ENCODE measurements at places on chromosomes 5 and 9.

DNA sequence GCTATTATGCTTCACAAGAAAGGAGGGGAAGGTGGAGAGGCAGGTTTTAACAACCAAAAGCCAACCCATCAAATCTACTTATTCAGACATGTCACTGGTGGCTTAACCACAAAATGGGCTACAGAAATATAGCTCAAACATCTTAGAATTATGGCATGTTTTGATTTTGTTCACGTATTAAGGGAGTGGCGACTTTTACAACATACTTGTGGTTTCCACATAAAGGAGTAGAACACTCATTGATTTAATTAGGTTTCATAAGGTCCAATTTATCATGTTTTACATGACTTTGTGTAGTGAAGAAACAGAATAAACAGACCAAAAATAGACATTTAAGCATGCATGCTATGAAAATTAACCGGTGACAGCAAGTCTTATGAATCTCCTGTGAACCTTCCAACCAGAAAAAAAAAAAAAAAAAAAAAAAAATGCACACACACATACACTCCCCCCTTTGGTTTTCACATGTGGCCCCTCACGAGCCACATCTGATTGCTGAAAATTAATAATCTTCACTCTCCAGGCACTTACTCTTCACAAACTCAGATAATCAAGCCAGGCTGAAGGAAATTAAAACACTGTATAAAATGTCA is 5.4 kb downstream of the ZNF608 start:
- no peak for DNase-seq

DNA sequence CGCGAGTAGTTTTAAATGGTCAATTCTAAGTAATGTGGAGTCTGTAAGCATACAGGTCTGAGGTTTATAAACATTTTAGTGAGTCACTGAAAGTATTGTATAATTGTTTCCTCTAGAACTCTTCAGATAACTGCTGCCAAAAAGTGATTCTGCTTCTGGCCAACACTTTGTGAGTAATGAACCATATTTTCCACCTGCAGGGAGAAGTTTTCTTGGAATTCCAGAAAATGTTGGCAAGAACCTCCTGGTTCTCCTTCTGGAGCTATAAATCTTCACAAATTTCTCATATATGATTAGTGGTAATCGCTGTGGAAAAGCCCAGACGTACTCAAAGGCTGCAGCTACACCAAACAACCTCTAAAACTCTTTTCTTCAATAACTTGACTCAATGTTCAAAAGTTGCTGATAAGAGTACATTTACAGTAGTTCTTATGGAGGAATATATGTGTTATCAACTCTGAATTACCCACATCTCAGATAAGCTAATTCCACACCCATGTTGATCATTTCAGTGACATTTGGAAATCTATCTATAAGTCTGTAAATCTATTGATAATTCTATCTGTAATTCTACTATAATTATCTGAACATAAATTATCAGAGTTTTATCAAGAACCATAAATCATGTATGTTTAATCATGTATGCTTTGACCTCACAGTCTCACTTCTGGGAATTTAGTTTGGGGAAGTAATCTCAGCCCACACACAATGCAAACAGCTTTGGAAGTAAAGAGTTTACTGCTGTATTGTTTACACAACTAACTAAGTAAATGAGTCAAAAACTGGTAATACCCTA is 74.1 kb downstream of the FNBP1 start:
- no peak for DNase-seq

DNA sequence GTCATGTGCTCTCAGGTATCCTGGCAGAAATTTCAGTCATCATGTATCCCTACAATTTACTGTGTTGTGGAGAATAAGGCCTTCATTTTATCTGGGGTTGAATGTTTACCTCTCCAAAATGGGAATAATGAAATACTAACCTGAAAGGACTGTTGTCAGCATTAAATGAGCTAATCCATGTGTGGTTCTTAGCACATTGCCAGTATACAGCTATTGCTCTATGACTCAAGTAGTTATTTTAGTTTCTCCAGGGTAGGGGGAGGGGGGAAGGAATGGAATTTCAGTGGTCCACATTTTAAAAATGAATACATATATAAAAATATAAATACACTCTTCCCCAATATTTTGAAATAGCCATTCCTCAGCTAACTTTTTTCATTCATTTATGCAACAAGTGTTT is 3.5 kb downstream of the PAM start:
- DNase-seq = no peak

GRCh38 chr5:34716986-34717385 is 60.9 kb downstream of the RAI14 start:
- DNase-seq = no peak

DNA sequence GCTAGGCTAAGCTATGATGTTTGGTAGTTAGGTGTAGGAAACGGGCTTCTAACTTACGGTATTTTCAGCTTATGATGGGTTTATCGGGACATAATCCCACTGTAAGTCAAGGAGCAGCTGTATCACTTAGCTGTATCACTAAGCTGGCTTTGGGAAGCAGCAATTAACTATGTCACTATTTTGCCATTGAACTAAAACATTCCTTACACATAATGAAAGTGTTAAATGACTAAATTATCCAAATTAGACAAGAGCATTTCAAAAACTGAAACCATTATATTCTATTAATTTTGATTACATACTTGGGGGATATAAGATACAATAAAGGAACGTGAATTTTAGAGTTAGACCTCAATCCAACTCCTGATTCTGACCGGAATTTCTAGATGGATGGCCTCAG is 188.3 kb downstream of the AGTPBP1 start:
- DNase-seq = no peak

- DNase-seq = no peak
These were observed 221.0 kb downstream of the ESM1 start for GRCh38 chr5:54764102-54765090.

GRCh38 chr9:97397220-97397619 is 14.7 kb upstream of the TDRD7 start:
- DNase-seq = no peak

- no peak for DNase-seq
These were observed 148.0 kb downstream of the RORB start for GRCh38 chr9:74645007-74645639.

DNA sequence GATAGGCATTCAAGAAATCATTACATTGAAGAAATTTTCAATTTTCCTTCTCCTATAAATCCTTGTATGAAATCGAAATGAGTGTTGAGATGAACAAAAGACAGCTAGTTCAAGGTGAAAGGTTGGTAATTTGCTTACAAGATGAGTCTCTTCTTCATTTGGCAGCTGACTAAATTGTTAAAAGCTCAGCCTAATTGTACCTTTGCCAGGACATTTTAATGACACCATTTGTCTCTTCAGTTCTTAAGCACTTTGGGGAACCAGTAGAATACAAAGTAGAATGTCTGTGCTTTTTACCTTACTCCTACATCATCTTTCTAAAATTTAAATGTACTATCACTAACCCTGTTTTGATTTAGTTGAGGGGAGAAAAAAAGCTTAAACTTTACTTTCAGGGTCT is 59.4 kb downstream of the GRAMD2B start:
- no peak for DNase-seq

GRCh38 chr9:133887540-133888047 is 104.5 kb downstream of the VAV2 start:
- no peak for DNase-seq

GRCh38 chr9:87278971-87279733 is 218.5 kb upstream of the DAPK1 start:
- DNase-seq = no peak

GRCh38 chr5:174097486-174098185 is 52.1 kb downstream of the NSG2 start:
- DNase-seq = no peak

DNA sequence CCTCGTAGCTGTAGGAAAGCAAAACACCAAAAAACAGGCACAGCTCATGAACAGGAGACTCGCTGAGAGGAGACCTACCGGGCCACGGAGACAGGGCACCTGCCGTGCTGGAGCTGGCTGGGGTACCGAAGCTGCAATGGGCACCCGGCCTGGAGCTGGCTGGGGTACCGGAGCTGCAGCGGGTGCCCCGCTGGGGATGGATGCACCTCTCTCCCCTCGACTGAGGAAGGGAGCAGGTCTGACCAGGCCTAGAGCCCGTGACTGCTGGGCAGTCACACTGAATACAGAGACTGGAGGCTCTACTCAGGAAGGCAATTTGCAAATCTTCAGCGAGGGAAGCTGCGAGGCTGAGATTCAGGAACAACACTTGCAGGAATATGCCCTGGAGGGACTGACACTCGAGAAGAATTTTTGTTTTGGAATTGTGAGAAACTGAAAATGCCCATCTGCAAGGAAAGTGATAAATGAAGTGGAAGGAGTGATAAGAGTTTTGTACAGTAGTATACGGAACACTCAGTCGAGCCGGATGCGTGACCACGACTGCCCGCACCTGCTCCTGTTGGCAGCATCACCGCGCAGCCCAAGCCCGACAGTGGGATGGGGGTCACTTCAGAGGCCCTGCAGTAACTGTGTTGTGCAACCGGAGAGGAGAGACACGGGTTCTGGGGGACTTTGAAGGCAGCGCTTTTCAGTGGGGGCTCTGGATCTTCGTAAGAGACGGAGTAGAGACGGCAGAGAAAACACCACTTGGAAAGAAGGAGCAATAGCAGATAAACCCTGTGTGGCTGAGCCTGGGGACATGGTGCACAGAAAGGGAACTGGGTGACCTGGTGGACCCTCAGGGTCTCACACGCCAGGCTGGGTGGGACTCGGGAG is 27.9 kb upstream of the LPCAT1 start:
- DNase-seq = no peak

GRCh38 chr5:168865968-168866367 is 286.8 kb upstream of the PANK3 start:
- DNase-seq = no peak

DNA sequence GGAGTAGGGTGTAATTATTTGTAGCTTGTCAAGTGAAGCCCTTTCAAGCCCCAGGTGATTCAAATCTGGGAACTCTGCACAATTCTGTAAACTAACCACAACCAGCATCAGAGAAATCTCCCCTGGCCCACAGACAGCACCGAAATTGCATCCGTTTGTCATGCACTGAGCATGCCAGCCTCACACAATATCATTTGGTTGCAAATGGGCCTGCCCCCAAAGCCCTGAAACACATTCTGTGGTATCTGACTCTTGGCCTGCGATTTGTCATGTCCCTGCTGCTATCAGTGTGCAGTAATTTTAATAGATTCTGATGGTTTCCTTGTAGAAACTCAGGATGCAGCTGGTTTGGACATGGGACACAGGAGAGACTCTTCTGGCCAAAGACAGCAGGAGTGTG is 35.3 kb downstream of the SNX24 start:
- peak; percentile 6 for DNase-seq

DNA sequence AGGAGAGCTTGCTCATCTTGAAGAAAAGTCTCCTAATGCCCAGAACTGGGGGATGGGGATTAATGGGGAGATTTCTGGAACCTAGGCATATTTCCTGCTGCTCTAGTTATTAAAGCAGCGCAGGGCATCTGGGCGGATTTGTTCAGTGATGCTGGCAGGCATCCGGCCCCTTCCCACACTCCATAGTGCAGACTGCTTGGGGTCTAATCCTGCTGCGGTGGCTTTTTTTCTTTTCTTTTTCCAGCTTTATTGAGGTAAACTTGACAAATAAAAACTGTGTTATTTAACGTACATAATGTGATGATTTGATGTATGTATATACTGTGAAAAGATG is 30.7 kb downstream of the PPARGC1B start:
- DNase-seq = no peak

DNA sequence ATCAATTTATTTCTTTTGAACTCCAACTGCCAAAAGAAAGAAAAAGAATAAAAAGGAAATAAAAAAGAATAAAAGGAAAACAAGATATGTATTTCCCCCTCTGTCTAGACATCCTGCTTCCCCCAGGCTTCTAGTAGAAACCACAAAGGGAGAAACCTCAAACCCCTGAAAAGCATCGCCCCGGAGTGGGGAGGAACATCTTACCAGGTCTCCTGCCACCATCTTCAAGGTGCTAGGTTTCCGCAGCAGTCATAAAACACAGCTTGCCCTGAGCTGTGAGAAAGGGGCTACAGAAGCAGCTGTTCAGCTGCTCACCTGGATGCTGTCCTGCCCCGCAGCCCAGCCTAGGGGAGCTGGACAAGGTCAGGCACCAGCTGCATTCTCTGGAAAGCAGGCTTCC is 487.7 kb downstream of the GADD45G start:
- DNase-seq = no peak

DNA sequence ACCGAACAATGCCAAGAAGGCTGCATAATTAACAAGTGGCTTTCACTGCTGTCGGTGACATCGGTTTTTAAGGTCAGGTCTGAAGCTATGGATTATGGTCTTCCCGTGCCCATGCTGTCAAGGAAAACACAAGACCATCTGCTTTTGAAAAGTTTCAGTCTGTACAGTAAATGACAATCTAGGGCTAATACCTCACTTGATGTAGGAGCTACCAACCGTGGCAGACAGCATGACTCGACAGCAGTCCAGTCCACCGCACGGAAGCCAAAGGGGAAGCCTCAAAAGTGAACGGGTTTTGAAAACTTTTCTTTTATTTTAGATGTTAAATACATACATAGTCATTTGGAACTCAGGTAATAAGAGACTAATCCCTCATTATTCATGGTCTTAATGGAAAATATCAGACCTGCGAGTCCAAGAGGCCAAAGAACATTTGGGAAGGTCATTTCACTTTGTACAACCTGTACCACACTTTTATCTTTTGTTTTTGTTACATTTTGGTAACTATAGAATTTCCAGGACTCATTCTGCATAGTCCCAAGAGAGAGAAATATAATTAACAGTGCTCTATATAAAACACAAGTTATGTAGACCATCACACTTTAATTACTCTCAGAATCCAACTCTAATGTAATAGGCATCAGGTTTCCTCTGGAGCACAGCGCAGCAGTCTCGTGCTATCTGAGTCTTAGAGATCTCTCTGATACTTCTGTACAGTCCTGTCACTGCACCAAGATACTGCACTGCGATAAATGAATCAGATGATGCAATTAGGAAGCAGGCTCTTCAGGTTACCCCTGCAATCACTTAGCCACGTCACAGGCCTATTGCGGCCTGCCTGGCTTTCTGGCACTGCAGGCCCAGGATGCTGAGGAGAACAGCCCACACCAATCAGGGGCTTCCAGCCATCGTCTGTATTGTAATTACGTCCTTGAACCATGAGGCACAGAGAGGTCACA is 184.9 kb downstream of the FANCC start:
- no peak for DNase-seq

GRCh38 chr5:173823721-173824567 is 64.2 kb upstream of the CPEB4 start:
- DNase-seq = no peak

DNA sequence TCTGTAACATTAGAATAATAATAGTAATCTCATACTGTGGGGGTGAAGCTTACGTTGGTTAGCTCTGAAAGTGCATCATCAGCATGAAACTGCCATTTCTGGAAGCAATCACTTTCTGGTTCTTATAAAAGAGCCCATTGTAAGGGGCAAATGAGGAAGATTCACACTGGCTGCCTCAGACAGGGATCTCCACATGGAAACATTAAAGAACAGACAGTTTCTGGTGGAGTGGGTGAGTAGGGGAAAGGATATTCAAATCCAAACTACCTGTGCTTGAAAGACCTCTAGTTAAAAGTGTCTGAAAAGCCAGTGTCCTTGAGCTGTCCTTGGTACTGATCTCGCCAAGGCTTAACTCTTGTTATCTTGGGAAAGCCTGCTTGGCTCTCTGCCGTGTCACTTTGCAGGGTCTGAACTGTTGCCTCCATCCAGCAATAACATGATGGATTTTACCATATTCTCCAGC is 19.1 kb upstream of the SLC31A2 start:
- no peak for DNase-seq

All from activated naive CD4-positive, alpha-beta T cell treated with Interleukin-2 at 50 U/mL for 16 hours (primary cell).